ENCODE measurements at places on chromosomes 13 and 19.
A peak's percentile ranks its signal among the peaks of the same experiment; 100 is the strongest.

DNA sequence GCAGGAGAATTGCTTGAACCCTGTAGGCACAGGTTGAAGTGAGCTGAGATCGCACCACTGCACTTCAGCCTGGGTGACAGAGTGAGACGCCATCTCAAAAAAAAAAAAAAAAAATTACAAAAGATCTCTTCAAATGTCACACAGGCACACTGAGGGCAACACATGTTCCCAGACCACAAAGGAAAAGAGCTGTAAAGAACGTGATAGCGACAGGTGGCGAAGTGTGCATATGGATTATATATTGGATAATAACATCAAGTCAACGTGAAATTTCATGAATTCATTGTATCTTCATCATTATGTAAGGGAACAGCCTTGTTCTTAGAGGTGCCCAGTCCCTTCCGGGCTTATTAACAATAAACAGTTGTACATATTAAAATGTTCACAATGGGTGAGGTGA is 31.8 kb upstream of the DPP9 start:
- DNase-seq = no peak

DNA sequence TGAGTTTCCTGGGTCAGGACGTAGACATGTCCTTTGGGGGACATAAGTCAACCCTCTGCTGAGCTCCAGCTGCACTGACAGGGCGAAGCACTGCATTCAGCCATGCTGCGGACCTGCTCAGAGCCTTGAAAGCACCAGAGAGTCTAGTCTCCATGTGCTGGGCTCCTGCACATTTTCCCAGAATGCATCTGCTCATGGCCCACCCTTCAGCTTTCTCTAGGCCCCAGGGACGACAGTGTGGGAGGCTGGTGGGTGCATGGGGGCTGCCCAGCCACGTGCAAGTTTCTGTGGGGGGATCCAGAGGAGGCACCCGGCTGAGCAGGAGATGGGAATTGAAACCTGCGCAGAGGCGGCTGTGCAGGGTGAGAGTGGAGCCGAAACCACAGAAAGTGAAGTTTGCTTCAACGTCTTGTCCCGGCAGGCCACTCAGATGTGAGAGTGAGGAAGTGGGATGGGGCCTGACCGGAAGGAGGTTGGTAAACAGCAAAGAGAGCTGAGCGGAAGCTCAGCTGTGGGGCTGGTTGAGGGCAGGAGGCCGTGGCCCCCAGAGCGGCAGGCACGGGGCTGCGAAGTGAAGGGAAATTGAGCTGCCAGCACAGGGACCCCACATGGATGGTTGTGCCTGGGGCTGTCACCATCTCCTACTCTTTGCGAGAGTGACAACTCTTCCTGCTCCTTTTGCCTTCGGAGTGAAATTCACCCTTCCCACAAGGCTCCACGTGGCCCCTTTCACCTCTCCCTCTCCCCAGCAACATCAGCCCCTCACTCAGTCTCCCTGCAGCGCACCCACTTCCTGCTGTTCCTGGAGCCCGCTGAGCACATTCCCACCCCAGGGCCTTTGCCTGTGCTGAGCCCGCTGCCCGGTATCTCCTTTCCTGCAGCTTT is 11.8 kb downstream of the PGLS start:
- DNase-seq = no peak

GRCh38 chr19:47124937-47125668 is 5.5 kb upstream of the SAE1 start:
- peak; percentile 60 for DNase-seq

GRCh38 chr13:91520952-91521351 is 122.5 kb downstream of the GPC5 start:
- DNase-seq = no peak

DNA sequence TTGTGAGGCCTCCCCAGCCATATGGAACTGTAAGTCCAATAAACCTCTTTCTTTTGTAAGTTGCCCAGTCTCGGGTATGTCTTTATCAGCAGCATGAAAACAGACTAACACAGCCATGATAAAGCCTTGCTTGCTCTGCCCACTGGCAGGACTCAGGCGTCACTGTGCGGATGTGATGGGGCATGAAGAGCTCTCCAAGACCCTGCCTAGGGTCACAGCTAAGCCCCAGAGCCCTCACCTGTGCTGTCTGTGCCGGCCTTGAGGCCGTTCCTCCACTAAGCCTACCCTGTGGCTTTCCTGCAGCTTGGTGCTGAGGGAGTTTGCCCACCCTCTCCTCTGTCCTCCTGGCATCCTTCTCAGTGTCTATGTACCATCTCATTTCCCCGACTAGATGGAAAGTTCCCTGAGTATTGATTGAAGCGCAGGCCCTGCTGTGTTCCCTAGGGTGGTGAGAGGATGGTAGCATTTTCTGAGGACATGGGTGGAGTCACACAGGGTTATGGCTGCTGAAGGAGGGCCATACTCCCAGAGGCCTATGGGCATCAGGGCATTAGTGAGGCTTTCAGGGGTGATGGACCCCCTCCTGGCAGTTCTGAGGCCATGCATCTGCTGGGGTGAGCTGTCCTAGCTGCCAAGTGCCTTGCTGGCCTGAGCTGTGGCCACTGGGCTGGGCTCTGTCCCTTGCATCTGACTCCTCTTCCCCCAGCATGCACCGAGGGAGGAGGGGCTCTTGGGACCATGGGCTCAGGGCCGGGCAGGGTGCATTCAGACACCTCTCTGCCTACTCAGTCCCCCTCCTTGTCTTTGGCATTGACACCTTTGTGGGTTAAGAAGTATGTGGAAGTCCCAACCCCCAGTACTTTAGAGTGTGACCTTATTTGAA is 75.3 kb downstream of the TEX29 start:
- no peak for DNase-seq

DNA sequence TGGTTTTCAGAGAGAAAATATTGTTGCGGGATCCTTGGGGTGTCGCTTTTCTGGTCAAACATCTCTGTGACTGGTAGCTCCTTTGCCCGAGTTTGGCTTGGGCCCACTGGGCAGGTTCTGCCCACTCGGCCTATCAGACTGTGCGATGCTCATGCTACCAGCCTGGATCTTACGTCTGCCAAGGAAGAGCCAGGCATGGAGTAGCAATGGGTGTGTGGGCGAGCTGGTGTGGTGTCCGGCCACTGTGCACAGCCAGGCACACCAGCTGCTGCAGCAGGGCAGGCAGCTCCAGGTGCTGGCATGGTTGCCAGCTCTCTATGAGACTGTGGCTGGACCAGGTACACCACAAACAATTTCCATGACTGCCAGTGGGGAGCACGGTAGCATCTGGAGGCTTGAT is 1351.8 kb upstream of the PCDH20 start:
- no peak for DNase-seq
